ENCODE measurements at places on chromosomes 4 and X.

- DNase-seq, result peak; percentile 67
These were observed 797.3 kb upstream of the FRG1 start for GRCh38 chr4:189143263-189143952.

- DNase-seq, result no peak
These were observed 4.4 kb upstream of the MAEA start for GRCh38 chr4:1285151-1285789.

DNA sequence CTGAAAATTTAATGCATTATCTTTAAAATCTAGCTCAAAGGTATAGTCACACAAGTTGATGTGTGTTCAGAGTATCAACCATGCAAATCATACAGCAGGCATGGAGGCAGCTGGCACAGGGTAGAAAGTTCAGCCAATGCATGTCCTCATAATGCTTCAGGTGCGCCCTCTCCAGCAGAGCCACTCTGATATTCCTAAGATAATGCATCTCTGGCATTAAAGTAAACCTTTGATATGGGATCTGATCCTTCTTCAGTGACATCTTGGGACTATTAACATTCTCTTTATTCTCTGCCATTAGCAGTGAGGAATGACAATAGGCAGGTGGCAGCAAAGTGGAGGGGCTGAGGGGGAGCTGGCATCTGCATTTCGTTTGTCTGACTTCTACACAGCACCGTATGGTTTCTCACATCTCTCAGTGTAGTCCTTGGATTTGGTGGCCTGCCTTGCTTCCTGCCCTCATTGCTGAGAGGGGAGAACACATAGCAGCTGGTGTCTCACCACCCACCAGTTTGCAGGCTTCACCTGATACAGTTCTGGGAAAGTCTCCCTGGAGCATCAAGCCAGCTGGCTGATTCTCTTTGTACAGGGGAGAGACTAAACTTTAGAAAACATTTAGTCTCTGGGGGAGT is 168.7 kb upstream of the TBC1D9 start:
- no peak for DNase-seq

DNA sequence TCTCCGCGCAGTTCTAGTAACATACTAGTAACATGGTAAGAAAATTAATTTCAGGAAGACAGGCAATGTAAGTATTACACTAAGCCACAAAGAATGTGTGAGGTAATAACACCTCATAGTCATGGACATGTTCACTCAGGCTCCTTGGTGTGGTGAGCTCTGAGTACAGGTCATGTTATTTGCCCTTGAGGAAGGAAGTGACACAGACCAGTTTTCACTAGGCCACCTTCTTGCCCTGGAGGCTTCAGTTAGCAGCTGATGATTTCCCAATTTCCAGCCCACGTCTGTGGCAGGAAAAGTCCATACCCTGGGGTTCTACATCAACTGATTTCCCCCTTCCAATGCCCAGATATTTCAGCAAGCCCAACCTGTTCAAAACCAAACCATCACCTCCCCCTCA is 6.7 kb downstream of the APOO start:
- DNase-seq, result no peak

DNA sequence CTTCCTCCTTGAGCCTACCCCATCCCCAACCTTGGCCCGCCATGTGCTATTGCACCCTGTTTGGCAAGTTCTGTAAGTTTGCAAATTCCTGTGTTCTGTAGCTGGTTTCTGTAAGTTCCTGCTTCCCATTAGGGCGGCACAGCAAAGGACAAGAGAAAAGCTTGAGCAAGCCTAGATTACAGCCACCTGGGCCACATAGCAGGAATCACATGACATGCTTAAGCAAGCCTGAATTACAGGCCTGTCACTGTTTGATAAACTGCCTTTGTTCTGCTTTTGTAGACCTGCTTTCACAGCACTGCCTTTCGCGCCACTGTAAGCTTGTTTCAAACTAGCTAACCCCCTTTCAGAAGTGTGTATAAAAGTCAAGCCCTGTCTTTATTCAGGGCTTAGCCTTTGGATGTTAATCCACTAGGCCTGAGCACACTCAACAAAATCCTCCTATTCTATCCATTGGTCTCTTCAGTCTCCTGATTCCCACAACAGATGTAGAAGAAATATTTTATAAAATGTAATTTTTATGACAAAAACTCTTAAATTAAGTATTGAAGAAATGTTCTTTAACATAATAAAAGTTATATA is 906.8 kb upstream of the NDST4 start:
- DNase-seq, result no peak

DNA sequence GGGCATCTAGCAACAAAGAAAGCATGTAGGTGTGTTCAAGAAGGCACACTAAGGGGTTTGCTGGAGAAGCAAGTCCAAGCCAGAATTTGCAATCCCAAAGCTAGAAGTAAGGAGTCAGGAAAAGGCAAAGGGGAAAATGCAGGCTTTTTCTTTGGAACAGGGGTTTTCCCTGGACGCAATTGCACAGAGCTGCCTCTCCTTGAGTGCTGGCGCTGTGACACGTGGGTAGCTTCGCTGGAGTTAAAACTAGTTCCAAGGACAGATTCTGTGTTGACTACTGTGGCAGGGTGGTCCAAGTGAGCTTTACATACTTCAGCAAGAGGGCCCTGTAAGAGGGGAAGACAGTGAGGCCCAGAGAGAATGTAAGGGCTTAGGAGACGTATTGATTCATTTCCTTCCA is 277.1 kb downstream of the ADGRA3 start:
- DNase-seq, result no peak

GRCh38 chr4:112381996-112382692 is 85.0 kb downstream of the ALPK1 start:
- DNase-seq, result no peak

- no peak for DNase-seq
These were observed 178.5 kb downstream of the DCHS2 start for GRCh38 chr4:154313004-154313585.

DNA sequence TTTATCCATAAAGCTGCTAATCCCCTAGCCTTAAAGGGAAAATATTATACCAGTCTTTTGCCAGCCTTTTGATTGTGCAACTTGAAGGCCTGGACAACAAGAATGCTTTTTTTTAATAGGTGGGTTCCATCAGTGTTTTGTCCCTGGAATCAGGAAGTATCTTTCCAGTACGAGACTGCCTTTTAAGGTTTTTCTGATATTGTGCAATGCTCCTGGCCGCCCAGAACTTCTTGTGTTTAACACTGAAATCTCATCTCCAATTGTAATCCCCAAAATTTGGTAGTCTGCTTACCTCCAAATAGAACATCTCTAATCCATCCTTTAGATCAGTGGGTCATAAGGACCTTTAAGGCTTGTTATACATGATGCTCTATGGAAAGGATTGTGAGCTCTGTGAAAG is 256.7 kb downstream of the NAF1 start:
- DNase-seq, result no peak

DNA sequence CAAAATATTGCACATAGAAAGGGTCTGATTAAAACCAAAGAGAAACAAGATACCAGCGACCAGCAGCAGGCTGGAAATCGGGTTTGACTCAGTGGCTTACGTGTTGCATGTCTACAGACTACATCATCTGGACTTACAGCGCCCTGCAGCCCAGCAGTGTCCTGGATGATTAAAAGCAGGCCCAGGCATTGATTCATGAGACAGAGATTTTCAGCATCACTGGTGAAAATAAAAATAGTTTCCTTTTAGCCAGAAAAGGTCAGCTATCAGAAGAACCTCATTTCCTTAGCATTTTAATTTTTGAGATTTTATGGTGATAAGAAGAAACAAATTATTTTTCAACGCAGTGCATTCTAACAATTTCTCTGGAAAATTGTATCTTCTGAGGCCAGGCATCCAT is 190.6 kb downstream of the PTTG2 start:
- peak; percentile 80 for DNase-seq

- no peak for DNase-seq
These were observed 171.5 kb upstream of the VEGFC start for GRCh38 chr4:176964116-176964691.

GRCh38 chr4:81407726-81408125 is 64.0 kb downstream of the RASGEF1B start:
- no peak for DNase-seq
